ENCODE measurements at places on chromosomes 4 and X.

DNA sequence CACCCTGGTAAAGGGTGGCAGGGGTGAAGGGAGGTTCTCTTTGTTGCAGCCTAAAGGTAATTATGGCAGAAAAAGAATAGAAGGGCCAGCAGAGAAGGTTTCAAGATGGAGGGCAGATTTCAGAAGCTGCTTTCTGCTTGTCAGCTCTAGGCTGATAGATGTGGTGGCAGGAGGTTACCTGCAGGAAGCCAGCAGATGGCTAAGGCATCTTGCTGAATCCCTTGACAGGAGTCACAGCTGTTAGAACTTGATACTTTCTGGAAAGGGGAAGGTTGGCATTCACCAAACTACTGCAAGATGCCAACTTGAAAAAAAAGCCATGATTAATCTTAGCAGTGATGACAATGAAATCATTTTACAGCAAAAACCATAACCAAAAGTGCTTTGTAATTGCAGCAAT is 69.5 kb upstream of the CBLL2 start:
- no peak for DNase-seq

- no peak for DNase-seq
Measured at GRCh38 chrX:96764864-96765263, 80.2 kb downstream of the DIAPH2 start.

DNA sequence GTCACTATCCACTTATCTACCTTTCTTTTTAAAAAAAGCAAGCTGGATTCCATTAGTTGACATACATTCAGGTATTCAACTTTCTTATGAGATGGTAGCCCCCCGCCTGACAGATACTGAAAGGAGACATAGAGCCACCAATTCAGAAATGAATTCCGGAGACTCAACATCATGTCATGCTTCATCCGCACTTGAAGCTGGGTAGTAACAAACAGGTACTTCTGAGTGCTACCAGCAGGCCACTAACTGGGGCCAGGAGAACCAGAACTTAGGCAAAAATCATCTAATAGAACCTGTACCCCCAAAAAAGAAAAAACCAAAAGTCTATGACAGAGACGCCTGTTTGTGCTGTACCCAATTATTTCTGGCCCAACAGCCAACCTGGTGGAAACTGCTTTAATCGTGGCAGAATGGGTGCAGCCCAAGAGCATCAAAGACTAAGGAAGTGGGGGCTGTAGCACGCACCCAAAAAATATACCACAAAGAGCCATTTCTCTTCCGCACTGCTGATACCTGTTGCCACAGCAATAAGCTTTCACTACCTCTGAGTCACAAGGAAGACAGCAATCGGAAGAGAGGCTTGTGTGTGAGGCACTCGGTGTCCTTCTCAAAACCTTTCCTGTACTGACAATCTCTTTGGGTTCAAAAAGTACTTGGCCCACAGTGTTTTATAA is 84.8 kb downstream of the AFAP1 start:
- peak; percentile 74 for DNase-seq

- no peak for DNase-seq
Measured at GRCh38 chr4:83605744-83606172, 69.8 kb downstream of the GPAT3 start.

DNA sequence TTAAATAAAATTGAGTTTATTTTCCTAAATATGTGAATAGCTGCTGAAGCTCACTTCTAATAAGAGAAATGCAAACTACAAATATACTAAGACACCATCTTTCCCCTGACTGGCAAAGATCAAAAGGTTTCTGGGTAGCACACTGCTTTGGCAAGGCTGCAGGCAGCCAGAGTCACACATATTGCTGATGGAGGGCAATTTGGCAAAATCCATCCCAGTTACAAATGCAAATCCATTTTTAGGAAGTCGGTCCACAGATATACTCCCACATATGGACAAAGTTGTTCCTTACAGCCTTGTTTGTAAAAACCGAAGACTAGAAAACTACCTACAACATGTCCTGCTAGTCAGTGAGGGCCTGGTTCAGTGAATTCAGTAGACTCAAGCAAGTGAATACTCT is 12.4 kb downstream of the USP46 start:
- no peak for DNase-seq

GRCh38 chrX:27679281-27679680 is 89.1 kb downstream of the DCAF8L2 start:
- DNase-seq: no peak

GRCh38 chrX:40290517-40290916 is 192.8 kb upstream of the BCOR start:
- no peak for DNase-seq

DNA sequence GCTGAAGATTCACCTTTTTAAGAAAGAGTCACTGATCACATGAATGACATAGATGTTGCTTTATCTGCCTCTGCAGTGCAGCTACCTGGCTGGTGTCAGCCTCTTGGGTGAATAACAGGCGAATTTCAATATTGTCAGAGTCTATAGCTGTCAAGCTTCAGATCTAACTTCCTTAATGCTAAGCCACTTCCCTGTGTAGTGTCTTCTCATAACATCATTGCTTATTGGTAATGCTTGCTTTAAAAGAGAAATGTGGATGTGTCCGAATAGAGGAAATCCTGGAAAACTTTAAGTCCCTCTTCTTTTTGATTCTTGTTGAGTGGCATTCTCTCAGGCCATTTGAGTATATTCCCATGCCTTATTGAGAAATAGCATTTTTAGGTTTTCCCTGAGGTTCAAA is 7.3 kb upstream of the IGFBP7 start:
- DNase-seq: no peak

- DNase-seq: no peak
Measured at GRCh38 chr4:22500831-22501714, 14.8 kb downstream of the ADGRA3 start.

- no peak for DNase-seq
Measured at GRCh38 chrX:5250106-5250505, 978.6 kb downstream of the NLGN4X start.

- DNase-seq: no peak
Measured at GRCh38 chr4:181161669-181162068, 1081.5 kb upstream of the TENM3 start.

- DNase-seq: no peak
Measured at GRCh38 chr4:51878431-51878830, 35.5 kb downstream of the DCUN1D4 start.

GRCh38 chr4:186729856-186730255 is 6.2 kb upstream of the FAT1 start:
- DNase-seq: no peak

DNA sequence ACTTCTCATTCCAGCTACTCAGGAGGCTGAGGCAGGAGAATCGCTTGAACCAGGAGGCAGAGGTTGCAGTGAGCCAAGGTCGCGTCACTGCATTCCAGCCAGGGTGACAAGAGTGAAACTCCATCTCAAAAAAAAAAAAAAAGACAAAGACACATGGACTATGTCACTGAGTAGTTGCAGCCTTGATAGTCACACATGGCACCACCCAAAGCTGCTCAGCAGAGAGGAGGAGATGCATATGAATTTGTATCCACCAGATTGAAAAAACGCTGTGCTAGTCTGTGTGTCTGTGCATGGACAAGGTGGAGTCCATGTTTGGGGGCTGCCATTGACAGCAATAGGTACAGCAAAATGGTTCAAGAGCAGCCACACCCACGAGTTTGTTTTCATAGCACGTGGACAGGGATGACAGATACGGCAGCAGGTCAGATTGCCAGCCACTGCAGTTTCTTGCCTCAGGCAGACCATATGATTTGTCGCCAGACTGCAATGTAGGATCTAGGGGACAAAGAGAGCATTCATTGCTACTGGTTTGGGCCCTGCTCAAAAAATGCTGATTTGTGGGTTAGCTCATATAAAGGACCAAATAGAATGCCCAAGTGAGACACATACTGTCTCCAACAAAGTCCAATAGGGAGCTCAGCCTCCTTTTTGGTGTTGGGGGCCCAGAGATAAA is 89.9 kb downstream of the CEP135 start:
- DNase-seq: no peak

DNA sequence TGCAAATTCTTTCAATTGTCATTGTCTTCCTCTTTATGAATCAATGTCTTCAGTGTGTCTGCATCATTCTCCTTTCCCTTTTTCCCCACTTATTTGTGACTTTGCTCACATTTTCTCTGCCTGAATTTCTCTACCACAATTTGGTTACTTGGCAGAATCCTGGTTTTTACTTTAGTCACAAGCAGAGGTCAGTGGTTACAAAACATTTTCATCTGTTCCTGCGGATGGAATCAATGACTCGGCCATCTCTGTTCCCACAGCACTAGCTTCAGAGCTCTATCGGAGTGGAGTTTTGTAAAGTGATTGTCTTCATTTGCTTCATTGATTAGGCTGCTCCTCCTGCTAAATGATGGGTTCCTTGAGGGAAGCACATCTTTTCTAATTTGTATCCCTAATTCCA is 501.3 kb upstream of the AADAT start:
- DNase-seq: no peak

- DNase-seq: no peak
Measured at GRCh38 chrX:72430405-72430968, 124.8 kb upstream of the CITED1 start.

DNA sequence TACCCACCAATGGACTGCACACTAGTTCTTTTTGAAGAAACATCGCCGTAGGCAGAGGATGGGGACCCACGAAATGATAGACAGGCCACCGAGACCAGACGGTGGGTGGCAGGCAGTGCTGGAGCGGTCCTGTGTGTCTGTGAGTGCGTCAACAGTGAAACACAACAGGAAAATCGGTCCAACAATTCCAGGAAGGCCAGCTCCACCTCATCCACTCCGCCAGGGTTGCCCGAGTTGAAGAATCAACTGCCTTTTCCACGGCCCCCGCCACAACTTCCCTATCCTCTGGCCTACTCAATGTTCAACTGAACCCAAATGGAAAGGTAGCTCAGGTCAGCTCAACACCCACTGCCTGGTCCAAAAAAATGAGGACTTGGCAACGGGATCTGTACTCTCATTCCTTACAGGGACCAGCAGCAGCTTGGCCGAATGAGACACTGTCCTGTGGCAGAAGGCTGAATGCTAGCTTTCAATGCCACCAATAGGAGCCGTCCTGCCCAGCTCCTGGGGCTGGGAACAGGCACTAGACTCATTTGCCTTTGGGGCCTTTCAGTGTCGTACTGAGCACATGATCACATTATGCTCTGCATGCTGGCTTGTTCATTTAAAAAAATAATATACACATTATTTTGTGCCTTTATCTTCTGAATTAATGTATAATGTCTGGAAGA is 43.5 kb downstream of the MID1 start:
- no peak for DNase-seq

DNA sequence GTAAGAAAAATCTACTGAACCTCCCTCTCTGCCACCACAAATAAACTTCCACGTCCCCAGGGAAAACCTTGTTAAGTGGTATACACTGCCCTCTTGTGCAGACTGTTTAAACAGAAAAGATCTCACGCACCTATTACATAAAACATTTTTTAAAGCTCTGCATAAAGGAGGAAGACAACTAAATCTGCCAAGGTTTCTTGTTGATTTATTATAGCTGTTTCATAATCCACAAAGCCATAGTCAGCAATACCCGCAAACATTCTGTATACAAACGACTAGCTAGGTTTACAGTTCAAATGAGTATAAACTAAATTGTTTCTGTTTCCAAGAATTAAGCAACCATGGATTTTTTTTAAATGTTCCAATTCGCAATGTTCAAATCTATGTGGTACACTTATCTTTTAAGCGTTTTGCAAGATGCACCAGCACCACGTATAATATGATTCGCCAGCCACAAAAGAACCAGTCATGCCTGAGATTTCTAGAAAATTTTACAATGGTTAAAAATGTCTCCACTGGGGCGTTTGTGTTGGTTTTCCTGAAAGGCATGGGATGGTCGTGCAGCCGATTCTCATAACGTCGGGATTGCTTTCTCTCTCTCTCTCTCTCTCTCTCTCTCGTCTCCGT is 164.6 kb downstream of the PRKX start:
- no peak for DNase-seq

GRCh38 chr4:70714079-70714887 is 7.5 kb upstream of the RUFY3 start:
- DNase-seq: no peak

GRCh38 chr4:106032851-106033286 is 137.6 kb downstream of the NPNT start:
- DNase-seq: no peak

GRCh38 chr4:57103051-57103450 is 7.1 kb downstream of the IGFBP7 start:
- no peak for DNase-seq

GRCh38 chrX:642436-643240 is 12.0 kb downstream of the SHOX start:
- no peak for DNase-seq

GRCh38 chr4:176635372-176636261 is 157.1 kb downstream of the VEGFC start:
- DNase-seq: no peak

DNA sequence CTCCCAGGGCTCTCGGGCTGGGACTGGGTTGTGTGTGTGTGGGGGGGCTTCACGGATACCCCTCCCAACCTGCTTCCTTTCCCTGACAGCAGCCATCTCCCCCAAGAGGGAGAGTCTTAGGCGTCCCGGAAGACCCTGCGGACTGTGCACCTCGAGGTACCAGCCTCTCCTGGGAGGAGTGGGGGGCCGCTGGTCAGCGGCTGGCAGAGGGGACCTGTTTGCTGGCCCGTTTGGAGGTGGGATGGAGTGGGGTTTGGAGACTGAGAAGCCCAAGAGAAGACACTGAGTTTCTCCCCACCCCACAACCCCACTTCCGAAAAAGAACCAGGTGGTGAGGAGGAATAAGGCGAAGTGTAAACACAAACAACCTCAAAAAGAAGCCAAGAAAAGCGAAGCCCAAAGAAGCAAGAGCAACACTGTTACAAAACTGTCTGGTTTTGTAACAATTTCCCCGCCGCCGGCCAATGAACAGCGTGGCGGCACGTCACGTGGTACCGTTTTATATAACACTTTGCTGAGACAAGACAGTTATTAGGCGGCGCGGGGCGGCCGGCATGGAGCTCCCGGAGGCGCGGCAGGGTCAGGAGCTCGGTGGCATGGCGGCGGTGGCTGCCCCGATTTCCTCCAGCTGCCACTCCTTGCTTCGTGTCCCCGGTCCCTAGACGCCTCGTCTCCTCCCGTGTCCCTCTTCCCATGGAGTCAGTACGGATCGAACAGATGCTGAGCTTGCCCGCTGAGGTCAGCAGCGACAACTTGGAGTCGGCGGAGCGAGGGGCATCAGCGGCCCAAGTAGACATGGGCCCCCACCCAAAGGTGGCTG is at the start of gene LONRF3:
Gene LONRF3 (plus strand): TSS at position 531 of the 820 bp plus-strand sequence. CDS start 163 bp downstream, at position 694.
- peak; percentile 74 for DNase-seq

DNA sequence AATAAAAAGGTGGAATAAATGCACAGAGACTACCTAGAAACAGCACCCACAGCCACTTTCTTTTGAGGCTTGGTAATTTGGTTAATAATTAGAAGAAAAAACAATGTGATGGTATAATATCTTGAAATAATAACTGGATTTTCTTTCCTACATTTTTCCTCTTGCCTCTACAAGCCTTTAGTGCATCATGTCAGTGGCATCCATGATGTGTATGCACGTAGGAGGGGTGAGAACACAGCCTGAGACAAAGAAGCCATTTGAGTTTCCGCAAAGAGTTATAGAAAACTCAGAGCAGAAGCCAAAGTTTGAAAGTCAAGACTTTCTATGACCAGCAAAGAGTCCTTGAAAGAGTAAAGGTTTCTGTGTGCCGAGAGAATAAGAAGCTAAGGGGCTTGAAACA is 461.3 kb downstream of the BCOR start:
- DNase-seq: no peak

GRCh38 chrX:99117011-99117410 is 1293.1 kb downstream of the PCDH19 start:
- no peak for DNase-seq
